ENCODE measurements at places on chromosomes 16 and 17. TPM values are rescaled to one million over a fixed set of nuclear protein-coding genes. Genes with fewer than 3 reads are reported as not detected.

The ABCC6 gene
- 0.24 TPM for total RNA-seq

DNA sequence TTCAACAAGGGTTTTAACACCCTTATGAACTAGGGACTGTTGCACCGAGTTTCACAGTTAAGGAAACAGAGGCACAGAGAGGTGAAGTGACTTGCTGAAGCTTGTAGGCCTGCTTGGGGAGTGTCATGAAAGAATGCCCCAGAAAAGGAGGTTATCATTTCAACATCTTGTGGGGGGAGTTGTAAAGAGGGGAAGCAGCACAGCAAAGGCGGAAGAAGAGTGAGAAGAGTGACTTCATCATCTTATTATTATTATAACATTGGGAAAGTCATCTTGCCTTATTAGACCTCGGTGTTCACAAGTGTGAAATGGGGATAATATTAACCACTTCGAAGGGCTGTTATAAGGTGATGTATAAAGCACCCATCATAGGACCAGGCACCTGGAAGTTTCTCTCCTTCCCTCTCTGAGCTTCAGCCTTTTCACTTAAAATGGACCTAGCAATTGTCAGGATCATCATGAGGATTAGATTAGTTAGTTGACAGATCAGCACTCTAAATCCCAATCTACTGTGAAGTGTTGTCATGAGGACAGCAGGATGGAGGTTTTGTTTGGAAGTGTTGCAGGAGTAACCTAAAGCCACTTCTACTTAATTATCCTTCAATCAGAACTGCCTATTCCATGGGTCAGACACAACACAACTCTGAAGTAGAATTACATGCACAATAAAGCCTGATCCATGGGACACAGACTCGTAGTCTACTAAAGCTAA, 2.3 kb downstream of the CCL4 start:
- no peak for DNase-seq

- DNase-seq = no peak
Observed at GRCh38 chr16:57765160-57765728, 29.7 kb downstream of the KATNB1 start.

- DNase-seq = no peak
Observed at GRCh38 chr17:67421869-67422273, 44.8 kb downstream of the PITPNC1 start.

DNA sequence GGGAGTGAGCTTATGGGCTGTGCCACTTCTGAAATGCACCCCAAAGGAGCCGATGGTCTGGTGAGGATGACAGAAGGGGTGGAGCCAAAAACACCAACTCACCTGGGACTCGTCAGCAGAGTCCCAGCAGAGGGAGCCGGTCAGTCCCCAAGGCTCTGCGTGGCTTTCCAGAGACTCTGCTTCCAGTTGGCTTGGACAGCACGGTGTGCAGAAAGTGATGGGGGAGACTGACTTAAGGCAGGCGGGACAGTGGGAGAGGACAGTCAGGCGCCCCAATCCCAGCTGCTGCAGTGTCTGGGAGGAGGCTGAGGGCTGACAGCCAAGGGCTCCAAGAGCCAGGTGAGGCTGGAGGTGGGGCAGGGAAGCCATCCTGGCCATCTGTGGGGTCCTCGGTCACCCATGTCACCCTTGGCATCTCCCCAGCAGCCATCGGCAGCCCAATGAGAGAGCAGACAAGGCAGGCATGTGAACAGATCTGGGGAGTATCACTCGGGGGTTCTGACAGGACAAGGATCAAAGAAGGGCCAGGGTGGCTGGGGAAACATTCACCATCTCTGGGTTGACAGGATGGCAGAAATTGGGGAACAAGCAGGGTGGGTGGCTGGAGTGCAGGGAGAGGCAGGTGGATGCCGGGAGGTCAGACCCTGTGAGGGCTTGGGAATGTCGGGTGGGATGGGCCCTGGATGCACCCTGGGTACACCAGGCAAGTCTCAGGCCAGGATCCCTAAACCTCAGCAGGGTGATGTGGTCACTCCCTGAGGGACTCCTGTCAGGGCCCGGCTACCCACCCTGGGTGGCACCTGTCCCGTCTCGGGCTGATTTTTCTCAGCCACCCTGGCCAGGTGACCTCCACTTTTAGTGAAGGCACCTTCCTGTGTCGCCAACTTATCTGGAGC, 8.9 kb upstream of the KRTAP17-1 start:
- DNase-seq = no peak

GRCh38 chr16:73019457-73020362, 28.2 kb downstream of the ZFHX3 start:
- no peak for DNase-seq

- DNase-seq = no peak
Observed at GRCh38 chr16:81786868-81787267, 7.8 kb downstream of the PLCG2 start.

All from SK-MEL-5 (cell line).